ENCODE measurements at places on chromosomes 7 and 10.

DNA sequence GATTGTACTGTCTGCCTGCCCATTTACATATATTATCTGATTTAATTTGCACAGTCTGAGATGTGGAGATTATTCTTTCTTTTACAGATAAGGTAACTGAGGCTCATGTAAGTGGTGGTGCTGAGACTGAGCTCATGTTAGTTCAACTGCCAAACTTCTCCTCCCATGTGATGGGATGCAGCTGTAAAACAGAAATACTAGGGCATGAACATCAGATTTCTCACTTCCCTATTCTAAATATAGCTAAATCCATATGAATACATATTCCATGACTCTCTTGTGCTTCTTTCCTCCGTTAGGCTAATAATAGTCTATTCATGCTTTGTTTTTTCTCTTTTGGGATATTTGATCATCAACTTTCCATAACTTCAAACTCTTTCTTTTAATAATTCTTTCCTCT is 84.7 kb downstream of the PTPRZ1 start:
- no peak for DNase-seq

GRCh38 chr10:49567810-49568209 is 28.9 kb upstream of the ERCC6 start:
- DNase-seq, result no peak

DNA sequence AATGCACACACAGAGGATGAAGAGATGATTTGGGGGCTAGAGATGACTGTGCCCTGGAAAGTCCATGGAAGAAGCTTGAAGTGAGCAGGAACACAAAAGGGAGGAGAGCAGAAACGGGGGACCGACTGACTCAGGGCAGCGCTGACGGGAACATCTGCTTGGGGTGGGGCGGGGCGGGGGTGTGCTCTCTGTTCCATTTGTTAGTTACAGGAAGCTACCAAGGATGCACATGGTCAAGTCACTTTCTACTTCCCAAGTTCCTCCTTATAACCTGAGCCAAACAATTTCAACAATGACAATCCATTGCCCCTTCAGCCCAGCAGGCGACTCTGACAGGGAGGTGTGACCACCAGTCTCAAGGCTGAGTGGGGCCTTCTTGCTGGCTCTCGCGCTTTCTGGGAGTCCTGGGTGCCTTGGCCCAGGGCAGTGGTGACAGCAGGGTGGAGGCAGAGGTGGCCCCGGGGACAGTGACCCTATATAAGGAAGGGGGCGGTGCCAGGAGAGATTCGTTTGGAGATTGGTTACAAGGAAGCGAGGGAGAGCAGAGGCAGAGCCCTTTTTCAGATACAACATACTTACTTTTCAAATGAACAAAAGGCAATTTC is 39.6 kb downstream of the CLEC2L start:
- no peak for DNase-seq

GRCh38 chr7:77498659-77499379 is 38.3 kb upstream of the PTPN12 start:
- DNase-seq, result no peak

DNA sequence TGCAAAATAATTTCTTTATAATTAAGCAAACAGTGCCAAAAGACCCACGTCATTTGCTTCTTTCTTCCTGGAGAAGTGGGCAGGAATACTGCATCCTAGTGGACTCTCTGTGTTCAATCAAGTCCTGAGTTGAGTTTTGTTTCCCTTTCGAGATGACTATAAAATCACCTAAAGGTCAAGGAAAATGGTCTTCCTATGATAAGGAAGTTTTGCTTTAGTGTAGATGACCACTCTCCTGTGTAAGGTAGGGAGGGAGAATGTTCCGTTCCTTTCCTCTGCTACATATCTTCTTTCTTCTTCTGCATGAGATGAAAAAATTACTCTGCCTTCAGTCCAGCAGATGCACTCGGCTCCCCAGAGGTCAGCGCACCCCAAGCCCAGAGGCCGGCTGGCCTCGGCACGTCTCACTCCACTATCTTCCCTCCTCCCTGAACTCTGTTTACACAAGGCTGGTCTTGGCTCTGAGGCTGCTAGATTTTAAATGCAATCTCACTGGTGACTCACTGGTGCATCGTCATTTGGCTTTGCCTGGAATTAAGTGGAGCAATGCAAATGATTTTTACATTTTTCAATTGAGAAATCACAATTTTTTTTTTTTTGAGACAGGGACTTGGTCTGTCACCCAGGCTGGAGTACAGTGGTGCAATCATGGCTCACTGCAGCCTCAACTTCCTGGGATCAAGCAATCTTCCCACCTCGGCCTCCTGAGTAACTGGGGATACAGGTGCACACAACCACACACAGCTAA is 18.6 kb upstream of the VDAC2 start:
- no peak for DNase-seq

- DNase-seq, result peak; percentile 44
Measured at GRCh38 chr10:18214691-18215563, 74.7 kb downstream of the CACNB2 start.

GRCh38 chr10:12874501-12874900 is 127.0 kb downstream of the CCDC3 start:
- no peak for DNase-seq

- no peak for DNase-seq
Measured at GRCh38 chr7:129443612-129444011, 9.4 kb downstream of the STRIP2 start.

GRCh38 chr7:156003220-156004162 is 191.2 kb upstream of the SHH start:
- DNase-seq, result no peak

DNA sequence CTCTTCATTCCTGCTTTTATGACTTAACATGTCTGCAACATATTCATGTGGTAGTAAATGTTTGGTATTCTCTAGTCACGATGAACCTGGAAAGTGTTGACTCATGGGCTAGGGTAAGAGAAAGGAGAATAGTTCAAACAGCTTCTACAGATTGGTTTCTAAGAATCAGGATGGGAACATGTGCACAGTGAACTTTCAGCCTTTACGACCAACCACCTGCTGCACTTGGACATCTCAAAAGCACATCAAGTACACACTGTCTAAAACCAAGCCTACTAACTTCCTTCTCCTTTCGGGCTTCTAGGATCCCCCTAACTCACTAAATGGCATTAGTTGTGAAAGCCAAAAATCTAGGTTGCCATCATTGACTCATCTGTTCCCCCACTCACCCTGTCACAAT is 85.5 kb downstream of the CUL2 start:
- no peak for DNase-seq

- no peak for DNase-seq
Measured at GRCh38 chr7:38123494-38123893, 54.6 kb upstream of the STARD3NL start.

DNA sequence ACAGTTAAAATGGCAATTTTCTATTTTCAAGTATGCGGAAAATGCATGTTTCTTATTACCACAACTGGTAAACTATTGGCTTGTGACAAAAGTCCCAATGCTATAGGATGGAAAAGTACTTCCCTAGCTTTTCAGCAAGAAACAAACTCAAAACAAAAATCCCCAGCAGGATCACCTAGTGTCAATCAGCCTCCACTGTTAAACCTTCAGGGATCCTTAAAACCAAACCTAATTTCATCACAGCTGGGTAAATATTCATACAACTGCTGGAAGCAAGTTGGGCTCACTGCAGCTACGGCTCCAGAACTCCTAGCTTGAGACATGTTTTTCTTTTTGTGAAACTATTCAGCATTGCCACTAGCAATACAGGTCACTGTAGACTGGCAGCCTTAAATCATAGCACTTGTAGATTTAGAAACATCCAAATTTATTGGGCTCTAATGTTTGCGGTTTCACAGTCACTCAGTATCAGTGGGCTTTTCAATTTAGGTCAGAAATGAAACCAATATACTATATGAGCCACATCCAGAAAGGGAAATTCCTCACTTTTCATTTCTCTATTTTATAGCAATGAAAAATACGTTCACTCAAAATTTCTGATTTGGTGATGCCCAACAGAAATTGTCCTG is 145.2 kb upstream of the ANK3 start:
- no peak for DNase-seq

Data from SW480 (cell line).